SK-N-SH treated with all-trans-retinoic acid at 6 μM for 48 hours (cell line): ENCODE measurements at places on chromosomes 16 and 17.

DNA sequence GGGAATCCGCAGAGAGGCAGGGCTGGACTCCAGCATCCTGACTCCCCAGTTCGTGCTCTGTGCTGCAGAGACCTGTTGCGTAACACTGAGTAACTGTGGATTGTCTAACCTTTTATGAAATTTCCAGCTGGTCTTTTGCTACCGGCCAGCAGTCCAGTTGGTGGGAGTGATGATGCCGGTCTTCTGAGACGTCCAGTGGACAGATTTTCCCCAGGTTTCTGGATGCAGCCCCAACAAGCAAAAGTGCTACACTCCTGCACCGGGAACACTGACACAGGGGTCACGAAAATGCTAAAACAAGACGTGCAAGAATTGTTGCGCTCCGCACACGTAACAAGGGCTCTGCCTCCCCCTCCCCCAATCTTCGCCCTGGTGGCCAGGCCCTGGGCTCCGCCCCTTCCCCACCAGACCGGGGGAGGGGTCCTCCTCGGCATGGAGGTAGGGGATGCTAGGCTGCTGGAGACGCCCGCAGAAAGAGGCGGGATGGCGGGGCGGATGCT lies 701 bp upstream of the MRC2 start:
- ATAC-seq, result peak; percentile 28

- ATAC-seq, result no peak
Observed at GRCh38 chr17:10605221-10605783, 51.8 kb downstream of the MYH3 start.

GRCh38 chr17:73315471-73315870 lies 3.7 kb upstream of the CDC42EP4 start:
- no peak for ATAC-seq

DNA sequence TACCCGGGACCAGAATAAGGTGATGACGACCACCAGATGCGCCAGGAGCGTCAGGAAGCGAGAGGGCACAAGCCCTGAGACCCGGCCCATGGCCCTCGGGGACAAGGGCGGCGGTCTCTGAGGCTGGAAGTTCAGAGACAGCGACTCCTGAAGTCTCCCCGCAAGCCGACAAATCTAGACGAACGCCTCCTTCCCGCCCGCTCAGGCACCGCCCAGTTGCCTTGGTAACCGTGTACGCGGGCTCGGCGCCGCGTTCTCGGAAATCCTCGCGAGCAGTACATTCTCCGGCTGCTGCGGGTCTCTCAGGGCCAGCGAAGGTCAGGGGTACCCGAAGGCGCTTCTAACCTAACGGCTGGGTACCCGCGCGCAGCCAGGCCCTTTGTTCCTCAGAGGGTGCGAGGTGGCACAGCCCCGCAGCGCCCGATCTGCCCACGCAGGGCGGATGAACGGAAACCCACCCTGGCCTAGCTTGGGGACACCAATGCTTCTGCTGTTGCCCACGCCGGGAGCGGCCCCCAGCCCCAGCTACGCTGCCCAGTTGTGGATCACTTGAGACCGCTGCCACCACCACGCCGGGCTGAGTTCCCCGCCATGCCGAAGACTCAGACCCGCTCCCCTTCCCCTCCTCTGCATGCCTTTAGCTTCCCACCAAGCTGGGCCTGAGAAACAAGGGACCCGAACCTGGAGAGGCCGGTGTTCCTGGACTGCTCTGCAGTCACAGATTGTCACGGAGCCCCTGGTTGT lies at the start of gene TMEM107:
Gene TMEM107, minus strand, starts transcription at position 184 of the 744 bp plus-strand sequence. Its CDS starts 94 bp downstream, at position 90.
- peak; percentile 77 for ATAC-seq

DNA sequence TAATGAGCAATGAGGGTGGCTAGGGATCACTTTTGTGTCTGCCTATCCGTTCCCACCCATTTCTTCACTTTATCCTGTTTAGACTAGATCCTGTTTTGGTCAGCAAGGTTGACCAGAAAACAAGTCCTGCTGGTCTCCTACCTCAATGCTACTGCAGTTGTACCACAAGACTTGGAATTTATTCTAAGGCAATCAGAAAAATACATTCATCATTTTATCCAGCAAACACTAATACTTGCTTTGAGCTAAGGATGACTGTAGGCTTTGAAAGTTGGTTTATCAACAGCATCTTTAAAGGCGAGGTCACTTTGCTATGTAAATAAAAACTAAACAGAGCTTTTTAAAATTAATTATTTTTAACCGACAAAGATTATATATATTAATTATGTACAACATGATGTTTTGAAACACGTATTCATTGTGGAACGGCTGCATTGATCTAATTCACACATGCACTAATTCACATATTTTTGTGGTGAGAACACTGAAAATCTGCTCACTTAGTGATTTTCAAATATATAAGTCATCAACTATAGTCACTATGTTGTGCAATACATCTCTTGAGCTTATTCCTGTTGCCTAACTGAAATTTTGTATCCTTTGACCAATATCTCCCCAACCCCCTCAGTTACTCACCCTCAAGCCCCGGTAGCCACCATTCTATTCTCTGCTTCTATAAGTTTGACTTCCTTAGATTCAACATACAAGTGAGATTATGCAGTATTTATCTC lies 125.9 kb upstream of the HS3ST3A1 start:
- ATAC-seq, result no peak

- ATAC-seq, result no peak
Observed at GRCh38 chr16:88805887-88806393, 2.4 kb downstream of the CDT1 start.

DNA sequence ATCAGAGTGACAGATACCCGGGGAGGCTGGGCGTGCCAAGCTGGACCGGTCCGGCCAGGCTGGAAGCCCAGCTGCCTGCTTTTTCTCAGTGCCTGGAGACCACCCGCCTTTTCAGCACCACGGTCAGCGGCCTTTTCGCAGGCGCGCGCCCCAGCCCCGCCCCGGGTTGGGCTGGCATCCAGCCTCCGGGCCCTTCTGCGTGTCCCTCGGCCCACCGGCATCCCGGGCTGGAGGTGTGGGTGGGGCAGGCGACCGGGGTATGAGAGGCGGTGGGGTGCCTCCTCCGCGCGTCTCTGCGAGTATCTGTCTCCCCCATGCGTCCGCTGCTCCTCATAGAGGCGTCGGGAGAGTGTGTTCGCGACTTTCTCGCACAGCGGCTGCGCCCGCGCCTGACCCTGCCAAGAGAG lies 102.5 kb downstream of the MRM1 start:
- no peak; the same call in 2 of the 3 replicates for ATAC-seq

DNA sequence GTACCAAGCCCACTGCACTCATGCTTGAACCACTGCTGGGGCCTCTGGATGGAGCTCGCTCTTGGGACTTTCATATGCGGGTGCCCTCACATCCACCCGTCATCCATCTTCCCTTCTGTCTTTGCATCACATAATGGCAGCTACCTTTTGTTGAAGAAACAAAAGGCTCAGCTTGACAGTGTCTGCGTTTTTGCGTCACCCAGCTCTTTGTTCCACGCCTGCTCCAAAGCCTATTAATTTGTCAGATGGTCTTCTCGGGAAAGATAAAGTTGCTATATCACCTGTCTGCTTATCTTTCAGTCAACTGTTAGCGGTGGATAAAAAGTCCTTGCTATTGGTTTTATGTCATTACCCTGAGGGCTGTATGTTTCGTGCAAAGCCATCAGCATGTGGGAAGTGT lies 18.1 kb upstream of the BCO1 start:
- no peak for ATAC-seq

DNA sequence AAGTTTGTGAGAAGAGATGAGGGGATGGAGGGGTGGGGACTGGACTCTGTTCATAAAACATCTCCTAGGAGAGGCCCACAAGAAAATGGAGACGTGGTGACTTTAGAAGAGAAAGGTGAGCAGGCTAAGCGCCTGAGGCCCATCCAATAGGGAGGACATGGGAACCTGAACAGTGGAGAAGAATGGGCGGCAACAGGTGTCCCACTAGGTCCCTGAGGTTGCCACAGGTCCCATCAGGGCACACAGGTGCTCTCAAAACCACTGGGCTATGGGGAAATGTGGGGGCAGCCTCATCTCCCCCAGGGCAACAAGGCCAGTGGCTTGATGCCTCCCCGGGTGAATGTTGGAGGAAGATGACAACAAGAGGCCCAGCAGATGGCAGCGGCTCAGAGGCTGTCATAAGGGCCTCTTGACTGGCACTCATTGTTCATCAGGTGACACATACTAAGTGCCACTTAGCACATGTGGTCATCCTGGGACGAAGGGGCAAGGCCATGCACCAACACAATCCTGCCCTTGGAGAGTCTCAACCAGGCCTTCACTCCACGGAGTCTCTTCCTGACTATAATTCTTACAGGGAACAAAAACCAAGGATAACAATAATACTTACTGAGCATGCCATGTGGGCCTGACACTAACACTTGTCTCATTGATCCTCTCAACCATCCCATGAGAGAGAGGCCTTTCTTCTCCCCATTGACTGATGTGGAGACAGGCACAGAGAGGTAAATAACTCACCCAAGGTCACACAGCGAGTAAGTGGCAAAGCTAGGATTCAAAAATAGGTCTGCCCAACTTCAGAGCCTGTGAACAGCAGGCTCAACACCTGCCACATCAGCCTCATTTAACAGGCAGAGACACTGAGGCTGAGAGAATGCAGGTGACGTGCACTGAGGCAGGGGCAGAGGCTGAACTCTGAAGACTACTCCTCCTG lies 38.0 kb downstream of the CUEDC1 start:
- ATAC-seq, result no peak

DNA sequence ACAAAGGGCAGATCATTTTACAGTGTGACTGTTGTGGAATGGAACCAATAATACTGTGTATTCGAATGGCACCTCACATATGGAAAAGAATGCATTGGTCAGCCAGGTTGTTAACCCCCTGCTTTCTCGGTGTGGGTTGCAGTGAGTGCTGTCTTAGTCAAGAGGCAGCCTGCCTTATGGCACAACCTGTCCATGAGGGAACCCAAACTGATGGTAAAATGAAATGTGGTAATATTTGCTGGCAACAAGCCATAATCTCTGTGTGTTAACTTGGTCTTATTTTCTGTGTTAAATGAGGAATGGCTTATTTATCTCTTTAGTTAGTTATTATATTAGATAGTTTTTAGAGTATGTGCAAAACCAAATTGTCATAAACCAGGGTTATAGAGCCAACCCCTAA lies 81.6 kb downstream of the TMC6 start:
- no peak for ATAC-seq

GRCh38 chr17:4161192-4161966 lies 18.4 kb downstream of the CYB5D2 start:
- peak; percentile 61 for ATAC-seq

DNA sequence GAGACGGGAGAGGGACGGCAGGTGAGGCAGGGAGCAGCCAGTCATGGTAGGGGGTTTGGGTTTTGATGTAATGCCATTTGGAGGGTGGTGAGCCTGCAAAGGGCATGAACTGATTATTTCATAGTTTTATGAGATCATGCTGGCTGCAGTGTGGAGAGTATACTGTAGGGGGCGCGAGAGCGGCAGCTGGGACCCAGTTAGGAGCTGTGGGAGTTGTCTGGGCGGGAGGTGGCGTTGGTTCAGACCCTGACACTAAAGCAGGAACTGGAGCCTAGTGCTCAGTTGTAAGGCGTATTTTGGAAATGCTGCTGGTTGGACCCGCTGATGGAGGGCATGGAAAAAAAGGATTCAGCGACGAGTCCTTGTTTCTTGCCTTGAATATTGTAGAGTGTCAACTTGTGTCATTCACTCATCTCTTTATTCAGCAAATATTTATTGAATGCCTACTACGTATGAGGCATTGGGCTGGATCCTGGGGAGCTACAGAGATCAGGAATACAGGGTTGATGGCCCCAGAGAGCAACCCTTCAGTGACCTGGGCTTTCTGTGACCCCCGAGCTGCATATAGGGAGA lies 23.7 kb upstream of the KDM8 start:
- peak; percentile 85 for ATAC-seq

- no peak for ATAC-seq
Observed at GRCh38 chr16:51916231-51916630, 630.7 kb downstream of the TOX3 start.

GRCh38 chr16:17063201-17064139 lies 407.3 kb downstream of the XYLT1 start:
- ATAC-seq, result no peak
